ENCODE measurements at places on chromosomes 1 and 21. TPM values are rescaled to one million over a fixed set of nuclear protein-coding genes. Genes with fewer than 3 reads are reported as not detected.
A peak's percentile ranks its signal among the peaks of the same experiment; 100 is the strongest.

DNA sequence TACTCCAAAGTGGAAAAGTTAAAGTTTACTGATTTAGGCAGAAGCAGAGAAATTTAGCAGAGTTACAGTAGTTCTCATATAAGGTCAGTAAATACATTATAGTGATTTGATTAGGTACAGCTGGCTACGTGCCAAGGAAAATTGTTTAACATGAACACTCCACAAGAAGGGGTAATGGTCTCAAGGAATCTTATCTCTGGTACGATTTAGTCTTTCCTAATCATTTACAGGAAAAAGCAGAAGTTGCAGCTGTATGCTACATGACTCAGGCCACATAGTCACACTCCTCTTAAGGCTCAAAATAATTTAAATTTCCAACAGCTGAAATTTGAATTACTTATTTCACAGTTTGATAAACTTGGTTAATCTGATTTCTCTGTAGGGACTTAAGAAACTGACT is 36.9 kb upstream of the OR2B11 start:
- H3K4me1 ChIP-seq: no peaks in the 10 kb centered on the region
- no peak for DNase-seq
- no peak overlapping the region for H3K4me3 ChIP-seq
- H3K27me3 ChIP-seq: no peaks in the 10 kb centered on the region
- H3K27ac ChIP-seq: no peak overlapping the region

KIAA1614 gene
- total RNA-seq: 3.9 TPM

GRCh38 chr1:29145739-29146437 is 22.2 kb upstream of the TMEM200B start:
- no peak overlapping the region for H3K4me3 ChIP-seq
- peaks cover 55% of the 10 kb centered on the region for H3K36me3 ChIP-seq
- H3K4me1 ChIP-seq: no peaks in the 10 kb centered on the region
- no peak for DNase-seq
- H3K27ac ChIP-seq: no peak overlapping the region

DNA sequence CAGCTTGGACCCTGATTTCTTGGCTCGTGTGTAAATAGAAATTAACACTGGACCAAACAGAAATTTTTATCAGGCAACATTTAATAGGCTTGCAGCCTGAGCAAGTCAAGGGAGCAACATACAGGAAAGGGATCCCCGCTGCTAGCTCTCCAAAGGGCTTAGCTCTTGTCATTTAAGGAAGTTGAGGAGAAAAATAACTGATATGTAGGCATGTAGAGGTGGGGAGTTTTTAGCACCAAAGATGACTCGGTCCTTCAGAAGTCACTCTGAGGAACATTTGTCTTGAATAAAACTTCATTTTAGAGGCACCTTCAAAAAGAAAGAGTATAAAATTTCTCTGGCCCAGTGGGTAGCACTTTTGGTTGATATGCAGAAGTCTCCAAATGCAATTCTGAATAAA is 27.1 kb downstream of the GBP2 start:
- H3K27me3 ChIP-seq: no peaks in the 10 kb centered on the region
- no peak overlapping the region for H3K4me3 ChIP-seq
- H3K36me3 ChIP-seq: no peaks in the 10 kb centered on the region
- no peak for DNase-seq

EEIG2 gene
- total RNA-seq: 8.4 TPM

SLC25A34 gene
- total RNA-seq: 1.8 TPM

HAPLN2 gene
- not detected for total RNA-seq

GRCh38 chr1:21469581-21469980 is 29.6 kb downstream of the NBPF3 start:
- no peaks in the 10 kb centered on the region for H3K36me3 ChIP-seq
- H3K27me3 ChIP-seq: no peaks in the 10 kb centered on the region
- no peak for DNase-seq
- H3K4me1 ChIP-seq: no peaks in the 10 kb centered on the region
- no peak overlapping the region for H3K27ac ChIP-seq

- peaks cover 12% of the 10 kb centered on the region for H3K4me1 ChIP-seq
- no peaks in the 10 kb centered on the region for H3K27me3 ChIP-seq
- no peak for DNase-seq
- no peaks in the 10 kb centered on the region for H3K36me3 ChIP-seq
- no peak overlapping the region for H3K4me3 ChIP-seq
Observed at GRCh38 chr21:42750737-42751530, 97.5 kb downstream of the PDE9A start.

GRCh38 chr1:114009393-114009792 is 30.1 kb downstream of the OLFML3 start:
- H3K27me3 ChIP-seq: no peaks in the 10 kb centered on the region
- no peak overlapping the region for H3K27ac ChIP-seq
- H3K4me1 ChIP-seq: no peaks in the 10 kb centered on the region
- no peaks in the 10 kb centered on the region for H3K36me3 ChIP-seq

GRCh38 chr1:28370239-28371009 is 884 bp downstream of the PHACTR4 start:
- H3K27ac ChIP-seq: peak overlapping the region; percentile 91
- H3K4me3 ChIP-seq: peak overlapping the region; percentile 71
- no peaks in the 10 kb centered on the region for H3K36me3 ChIP-seq
- H3K4me1 ChIP-seq: peaks cover 16% of the 10 kb centered on the region
- no peaks in the 10 kb centered on the region for H3K27me3 ChIP-seq

DNA sequence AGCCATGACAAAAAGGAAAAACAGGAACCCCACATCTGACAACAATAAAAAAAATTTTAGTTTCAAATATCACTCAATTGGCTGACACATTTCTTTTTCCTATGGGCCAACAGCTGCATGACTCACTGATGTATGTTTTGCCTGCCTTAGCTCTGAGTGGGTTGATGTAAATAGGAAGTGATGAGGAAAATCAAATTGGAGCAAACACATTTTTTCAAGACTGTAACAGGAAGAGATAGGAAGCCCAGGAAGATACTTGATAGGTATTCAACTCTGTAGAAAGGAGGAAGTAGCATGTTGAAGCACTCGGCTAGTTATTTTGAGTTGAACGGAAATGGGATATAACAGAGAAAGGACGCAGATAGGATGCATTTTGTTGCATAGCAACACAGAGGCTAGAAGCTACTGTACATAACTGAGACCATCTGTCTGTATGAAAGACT is 168.0 kb upstream of the NR5A2 start:
- H3K4me3 ChIP-seq: no peak overlapping the region
- H3K27me3 ChIP-seq: no peaks in the 10 kb centered on the region
- H3K4me1 ChIP-seq: no peaks in the 10 kb centered on the region
- no peak for DNase-seq
- no peak overlapping the region for H3K27ac ChIP-seq
- no peaks in the 10 kb centered on the region for H3K36me3 ChIP-seq

DNA sequence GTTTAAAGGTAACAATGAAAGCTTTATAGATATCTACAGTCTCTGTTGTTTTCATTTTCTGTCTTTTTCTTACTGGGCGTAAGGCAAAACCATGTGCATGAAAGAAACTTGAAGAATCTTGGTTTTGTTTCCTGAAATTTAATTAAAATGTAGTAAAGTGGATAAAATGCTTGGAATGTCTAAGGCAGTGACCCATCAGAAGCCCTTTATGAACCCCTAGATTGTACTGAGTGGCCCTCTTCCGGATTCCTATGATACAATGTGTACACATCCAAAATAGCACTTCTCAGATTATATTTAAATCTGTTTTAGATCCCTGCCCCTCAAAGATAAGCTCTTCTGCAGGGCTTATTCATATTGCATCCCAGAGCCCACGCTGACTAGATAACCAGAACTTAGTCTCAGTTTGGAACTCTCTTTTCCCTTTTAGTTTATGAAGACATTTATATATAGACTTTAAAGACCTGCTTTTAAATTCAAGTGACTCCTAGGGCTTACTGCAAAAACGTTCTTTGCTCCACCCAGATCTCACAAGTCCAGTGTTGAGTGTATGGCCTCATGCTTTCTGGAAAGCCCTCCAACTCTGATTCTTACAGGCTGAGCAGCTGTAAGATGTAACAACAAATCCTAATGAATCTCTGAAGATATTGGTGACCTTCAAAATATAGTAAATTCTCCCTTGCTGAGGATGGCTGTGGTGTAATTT is 142.9 kb downstream of the LRRC7 start:
- H3K27me3 ChIP-seq: no peaks in the 10 kb centered on the region
- H3K36me3 ChIP-seq: no peaks in the 10 kb centered on the region

DNA sequence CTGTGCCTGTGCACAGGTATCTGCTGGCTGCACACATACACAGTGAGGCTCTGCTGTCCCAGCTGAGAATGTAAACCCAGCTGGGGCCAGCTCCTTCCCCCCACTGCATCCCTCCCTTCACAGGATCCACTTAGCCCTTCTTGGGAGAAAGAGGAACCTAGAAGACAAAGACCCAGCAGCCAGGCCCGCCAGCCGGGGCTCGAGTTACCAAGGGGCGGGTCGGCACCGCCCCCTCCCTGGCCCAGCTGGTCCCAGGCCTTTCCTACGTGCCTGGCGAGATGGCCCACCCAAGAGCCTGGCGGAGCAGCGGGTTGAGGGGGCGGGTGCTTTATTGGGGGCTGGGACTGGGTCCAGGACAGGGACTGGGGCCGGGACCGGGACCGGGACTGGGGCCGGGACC is 2.1 kb downstream of the SH3BGRL3 start:
- peak overlapping the region; percentile 30 for H3K27ac ChIP-seq
- no peak overlapping the region for H3K4me3 ChIP-seq
- DNase-seq: no peak
- no peaks in the 10 kb centered on the region for H3K27me3 ChIP-seq
- peaks cover 13% of the 10 kb centered on the region for H3K36me3 ChIP-seq
- peaks cover 75% of the 10 kb centered on the region for H3K4me1 ChIP-seq

DNA sequence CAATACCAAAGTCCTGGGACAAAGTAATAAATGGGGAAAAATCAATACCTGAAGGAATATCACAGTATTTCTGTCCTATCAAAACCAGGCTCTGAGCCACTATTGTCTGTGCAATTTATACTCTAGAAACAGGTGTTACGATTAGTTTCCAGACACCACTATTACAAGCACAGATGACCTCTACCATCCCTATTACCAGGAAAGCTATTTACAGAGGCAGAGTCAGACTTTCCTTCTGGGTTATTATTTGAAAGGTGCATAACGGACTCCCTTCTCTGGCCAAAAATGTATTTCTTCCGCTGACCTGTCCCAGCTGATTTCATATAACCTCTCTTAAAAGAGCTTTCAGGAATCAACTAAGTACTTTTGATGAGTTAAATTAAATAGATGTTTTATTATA is 154.6 kb upstream of the LRRC7 start:
- H3K36me3 ChIP-seq: no peaks in the 10 kb centered on the region
- H3K4me1 ChIP-seq: no peaks in the 10 kb centered on the region
- H3K27ac ChIP-seq: no peak overlapping the region
- DNase-seq: no peak
- no peaks in the 10 kb centered on the region for H3K27me3 ChIP-seq

- no peak overlapping the region for H3K4me3 ChIP-seq
- H3K36me3 ChIP-seq: no peaks in the 10 kb centered on the region
- no peaks in the 10 kb centered on the region for H3K4me1 ChIP-seq
Observed at GRCh38 chr1:30146448-30146847, 576.9 kb downstream of the MATN1 start.

DNA sequence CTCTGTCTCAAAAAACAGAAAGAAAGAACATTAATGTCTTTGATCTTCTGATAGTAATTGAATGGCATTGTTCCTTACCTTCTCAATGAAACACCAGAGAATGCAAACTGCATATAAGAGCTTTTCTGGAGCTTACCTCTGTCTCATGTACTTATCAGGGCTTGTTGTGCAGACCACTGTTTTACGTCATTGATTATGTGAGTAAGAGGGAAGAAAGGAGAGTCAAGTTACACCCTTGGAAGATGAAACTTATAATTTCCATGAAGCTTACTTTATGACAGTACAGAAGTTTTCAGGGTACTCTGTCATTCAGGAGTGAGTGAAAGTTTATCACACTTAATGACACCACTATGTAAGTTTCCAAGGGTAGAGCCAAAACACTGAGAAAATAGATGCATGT is 49.0 kb upstream of the MAB21L3 start:
- H3K27ac ChIP-seq: no peak overlapping the region
- DNase-seq: no peak
- H3K4me3 ChIP-seq: no peak overlapping the region
- peaks cover 12% of the 10 kb centered on the region for H3K36me3 ChIP-seq
- H3K27me3 ChIP-seq: no peaks in the 10 kb centered on the region
- no peaks in the 10 kb centered on the region for H3K4me1 ChIP-seq

- no peak overlapping the region for H3K27ac ChIP-seq
- H3K36me3 ChIP-seq: peaks cover 45% of the 10 kb centered on the region
- H3K4me3 ChIP-seq: no peak overlapping the region
- peaks cover 22% of the 10 kb centered on the region for H3K4me1 ChIP-seq
- no peaks in the 10 kb centered on the region for H3K27me3 ChIP-seq
- no peak for DNase-seq
Observed at GRCh38 chr1:20497506-20497905, 10.4 kb downstream of the MUL1 start.

C1QC gene
- 358 TPM for total RNA-seq

- no peaks in the 10 kb centered on the region for H3K36me3 ChIP-seq
- H3K27me3 ChIP-seq: no peaks in the 10 kb centered on the region
- peak; percentile 46 for DNase-seq
- H3K27ac ChIP-seq: no peak overlapping the region
- no peaks in the 10 kb centered on the region for H3K4me1 ChIP-seq
Observed at GRCh38 chr1:231124746-231125145, 37.1 kb upstream of the TRIM67 start.

- H3K4me3 ChIP-seq: no peak overlapping the region
- no peak overlapping the region for H3K27ac ChIP-seq
- no peaks in the 10 kb centered on the region for H3K36me3 ChIP-seq
- H3K27me3 ChIP-seq: no peaks in the 10 kb centered on the region
- DNase-seq: no peak
Observed at GRCh38 chr1:41448821-41449220, 35.7 kb downstream of the EDN2 start.

RO60 gene
- total RNA-seq: 51.7 TPM

GBP7 gene
- total RNA-seq: 0.34 TPM

DNA sequence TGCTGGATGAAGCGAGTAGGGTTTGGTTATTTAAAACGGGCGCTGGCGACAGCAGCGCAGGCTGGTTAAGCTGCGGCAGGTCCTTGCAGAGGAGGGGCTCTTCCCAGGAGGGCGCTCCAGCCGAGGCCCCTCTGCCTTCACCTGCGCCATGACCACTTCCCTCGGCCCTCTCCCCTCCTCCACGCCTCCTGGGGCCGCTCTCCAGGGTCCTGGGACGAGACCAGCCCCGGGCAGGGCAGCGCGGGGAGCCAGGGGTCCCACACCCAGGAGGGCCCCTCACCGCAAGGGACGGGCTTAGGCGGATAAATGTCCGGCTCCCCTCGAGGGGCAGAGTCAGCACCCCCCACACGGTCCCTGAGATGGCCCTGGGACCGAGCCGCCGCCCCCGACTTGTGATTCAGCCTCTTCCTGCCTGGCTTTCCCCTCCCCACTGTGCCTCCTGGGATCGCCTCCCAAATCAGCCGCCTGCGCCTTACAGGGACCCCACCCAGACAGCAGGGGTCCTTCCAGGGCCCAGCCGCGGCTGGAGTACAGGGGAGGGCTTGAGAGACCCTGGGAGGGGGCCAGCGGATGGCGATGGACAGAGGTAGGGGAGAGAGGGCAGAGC is 380.7 kb downstream of the MATN1 start:
- no peaks in the 10 kb centered on the region for H3K27me3 ChIP-seq
- no peak overlapping the region for H3K4me3 ChIP-seq
- no peaks in the 10 kb centered on the region for H3K36me3 ChIP-seq
- H3K27ac ChIP-seq: no peak overlapping the region
- H3K4me1 ChIP-seq: no peaks in the 10 kb centered on the region
- DNase-seq: peak; percentile 32
